Activated naive CD4-positive, alpha-beta T cell treated with Interleukin-2 at 50 U/mL for 16 hours (primary cell): ENCODE measurements at places on chromosomes 11 and 22.

GRCh38 chr11:6611092-6611962 is 689 bp downstream of the TAF10 start:
- peak; percentile 24 for DNase-seq

DNA sequence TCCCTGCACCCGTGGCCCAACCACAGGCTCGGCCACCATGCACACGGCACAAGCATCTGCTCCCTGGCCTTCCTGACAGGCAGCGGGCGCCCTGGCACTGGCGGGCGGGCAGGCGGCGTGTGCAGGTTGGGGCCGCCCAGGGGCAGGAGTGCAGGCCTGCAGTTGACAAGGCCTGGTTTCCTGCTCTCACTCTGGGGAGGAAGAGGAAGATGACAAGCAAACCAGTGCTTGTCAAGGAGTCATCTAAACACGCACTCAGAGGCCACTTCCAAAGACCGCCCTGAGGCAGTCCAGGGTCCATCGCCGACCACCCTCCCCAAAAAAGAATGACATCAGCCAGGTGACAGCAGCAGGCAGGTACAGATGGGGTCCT is 65.3 kb upstream of the LINC01488 start:
- no peak for DNase-seq

- DNase-seq, result no peak
Measured at GRCh38 chr11:70700453-70700852, 302.1 kb downstream of the CTTN start.

- DNase-seq, result no peak
Measured at GRCh38 chr22:49881856-49882255, 28.2 kb downstream of the ZBED4 start.

GRCh38 chr11:44624761-44625221 is 59.3 kb downstream of the CD82 start:
- peak; percentile 1 for DNase-seq

DNA sequence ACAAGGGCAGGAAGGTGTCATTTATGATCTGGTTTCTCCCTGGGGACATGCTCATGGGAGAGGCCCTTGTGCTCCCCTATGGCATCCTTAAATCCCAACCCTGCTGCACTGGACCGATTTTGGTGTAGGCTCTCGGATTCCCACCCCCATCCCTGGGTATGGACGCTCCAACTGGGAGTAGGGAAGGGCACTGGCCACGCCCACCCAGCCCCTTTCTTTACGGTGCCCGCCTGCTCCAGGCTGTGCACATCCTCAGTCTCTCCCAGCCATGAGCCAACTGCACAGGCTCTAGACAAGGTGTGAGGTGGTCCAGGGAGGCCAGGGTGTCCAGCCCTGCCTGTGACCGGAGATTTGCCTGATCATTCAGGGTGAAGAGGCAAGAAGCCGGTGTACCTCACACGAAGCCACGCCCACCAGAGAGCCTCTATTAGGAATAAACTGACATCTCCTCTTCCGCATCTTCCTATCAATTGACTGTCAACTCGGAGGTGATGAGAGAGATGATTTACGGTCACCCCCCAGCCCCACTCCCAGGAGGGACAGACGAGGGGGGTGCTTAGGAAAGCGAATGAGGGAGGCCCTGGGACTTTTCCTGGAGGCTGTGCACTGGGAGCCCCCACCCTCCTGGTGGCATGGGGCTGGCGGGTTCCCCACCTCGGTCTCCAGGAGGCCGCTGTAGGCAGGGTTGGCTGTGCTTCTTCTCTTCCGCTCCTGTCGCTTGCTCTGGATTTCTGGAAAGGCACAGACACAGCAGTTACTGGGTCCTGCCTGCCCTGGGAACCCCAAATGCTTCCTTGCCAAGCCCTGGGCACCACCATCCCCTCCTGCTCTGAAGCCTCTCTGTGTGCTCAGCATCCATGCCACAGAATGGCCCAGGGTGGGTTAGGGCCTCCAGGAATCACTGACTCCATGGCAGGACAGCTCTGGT is 116.7 kb downstream of the PHF21B start:
- DNase-seq, result no peak

GRCh38 chr11:2569731-2570210 is 125.0 kb downstream of the KCNQ1 start:
- DNase-seq, result no peak

DNA sequence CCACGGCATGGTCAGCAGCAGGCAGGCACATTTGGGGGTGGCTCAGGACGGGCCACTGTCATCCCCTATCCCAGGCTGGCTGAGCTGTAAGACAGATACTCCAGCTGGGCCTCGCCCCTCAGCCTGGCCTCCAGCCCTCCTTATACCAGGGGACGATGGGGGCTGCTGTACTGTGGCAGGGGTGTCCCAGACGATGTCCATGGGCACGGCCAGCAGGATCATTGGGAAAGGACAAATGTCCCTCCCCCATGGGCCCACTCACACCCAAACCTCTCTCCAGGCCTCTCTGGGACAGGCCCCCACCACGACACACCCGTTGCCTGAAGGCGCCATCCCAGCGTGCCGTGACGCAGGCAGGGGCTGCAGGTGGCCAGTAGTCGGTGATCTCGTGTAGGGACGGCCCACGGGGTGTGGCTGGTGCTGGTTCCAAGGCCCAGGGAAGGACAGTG is 1.5 kb upstream of the IL17REL start:
- no peak for DNase-seq

DNA sequence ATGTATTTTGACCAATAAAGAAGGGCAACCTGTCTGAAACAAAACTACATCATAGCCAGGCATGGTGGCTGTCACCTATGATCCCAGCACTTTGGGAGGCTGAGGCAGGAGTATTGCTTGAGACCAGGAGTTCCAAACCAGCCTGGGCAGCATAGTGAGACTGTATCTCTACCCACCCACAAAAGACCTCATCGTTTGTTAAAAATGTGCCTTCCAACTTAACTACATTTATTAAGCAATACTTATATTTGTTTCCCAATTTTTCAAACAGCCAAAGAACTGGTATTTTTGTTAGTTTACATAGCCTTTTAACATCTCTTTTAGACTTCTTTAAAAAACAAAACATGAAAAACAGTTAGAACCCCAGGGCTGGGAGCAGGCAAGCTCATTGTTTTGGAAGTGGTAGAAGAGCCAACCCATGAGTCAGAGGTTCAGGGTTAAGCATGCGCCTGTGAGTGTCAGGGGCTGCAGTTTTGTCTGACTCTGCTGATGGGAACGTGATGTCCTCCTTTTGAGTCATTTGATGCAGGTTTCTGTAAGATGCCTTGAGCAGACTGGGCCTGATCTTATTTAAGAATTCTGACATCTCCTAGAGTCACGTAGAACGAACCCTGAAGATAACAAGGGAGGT is 53.9 kb upstream of the CRTAM start:
- no peak for DNase-seq

- no peak for DNase-seq
Measured at GRCh38 chr11:75931124-75931523, 116.1 kb downstream of the UVRAG start.

DNA sequence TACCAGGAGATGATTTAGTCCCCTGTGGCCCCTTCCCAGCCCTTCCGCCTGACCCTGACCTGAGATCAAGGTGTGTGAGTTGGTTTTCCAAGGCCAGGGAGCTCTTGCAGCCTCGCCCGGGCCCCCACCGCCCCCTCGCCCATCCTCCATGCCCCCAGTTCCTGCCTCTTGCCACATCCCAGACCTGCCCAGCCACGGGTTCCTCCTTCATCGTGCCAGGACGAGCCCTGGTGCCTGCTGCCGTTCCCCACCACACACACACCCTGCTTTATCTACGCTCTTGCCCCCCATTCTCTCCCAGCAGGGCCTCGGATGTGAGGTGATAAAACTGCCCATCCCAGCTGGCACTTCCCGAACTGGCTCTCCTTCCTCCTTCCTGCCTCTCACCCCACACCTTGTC is 1.4 kb upstream of the LIF start:
- no peak for DNase-seq

- no peak for DNase-seq
Measured at GRCh38 chr11:33703234-33703633, 2.6 kb upstream of the C11orf91 start.

DNA sequence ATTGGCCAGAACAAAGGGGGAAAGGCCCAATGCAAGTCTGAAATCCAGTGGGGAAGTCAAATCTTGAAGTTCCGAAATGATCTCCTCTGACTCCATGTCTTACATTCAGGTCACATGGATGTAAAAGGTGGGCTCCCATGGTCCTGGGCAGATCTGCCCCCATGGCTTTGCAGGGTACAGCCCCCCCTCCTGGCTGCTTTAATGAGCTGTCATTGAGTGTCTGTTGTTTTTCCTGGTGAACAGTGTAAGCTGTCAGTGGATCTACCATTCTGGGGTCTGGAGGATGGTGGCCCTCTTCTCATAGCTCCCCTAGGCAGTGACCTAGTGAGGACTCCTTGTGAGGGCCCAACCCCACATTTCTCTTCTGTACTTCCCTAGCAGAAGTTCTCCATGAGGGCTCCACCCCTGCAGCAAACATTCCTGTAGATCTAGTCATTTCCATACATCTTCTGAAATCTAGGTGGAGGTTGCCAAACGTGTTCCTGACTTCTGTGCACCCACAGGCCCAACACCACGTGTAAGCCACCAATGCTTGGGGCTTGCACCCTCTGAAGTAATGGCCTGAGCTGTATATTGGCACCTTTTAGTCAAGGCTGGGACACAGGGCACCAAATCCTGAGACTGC is 9.3 kb downstream of the CARD18 start:
- no peak for DNase-seq

DNA sequence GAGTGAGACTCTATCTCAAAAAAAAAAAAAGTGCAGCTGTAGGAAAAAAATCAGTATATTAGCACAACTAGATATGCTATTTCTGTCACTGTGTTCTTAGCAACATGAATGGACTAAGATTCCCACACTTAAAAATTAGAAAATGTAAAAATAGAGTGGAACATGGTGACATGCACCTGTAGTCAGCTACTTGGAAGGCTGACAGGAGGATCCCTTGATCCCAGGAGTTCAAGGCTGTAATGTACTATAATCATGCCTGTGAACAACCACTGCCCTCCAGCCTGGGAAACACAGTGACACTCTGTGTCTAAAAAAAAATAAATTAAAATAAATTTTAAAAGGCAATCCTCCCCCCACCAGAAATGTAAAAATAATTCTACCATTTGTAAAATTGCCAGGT is 29.8 kb downstream of the PICALM start:
- no peak for DNase-seq

- no peak for DNase-seq
Measured at GRCh38 chr11:105224482-105225253, 85.1 kb upstream of the CARD18 start.

GRCh38 chr11:114272311-114272710 is 23.9 kb upstream of the NNMT start:
- DNase-seq, result no peak

DNA sequence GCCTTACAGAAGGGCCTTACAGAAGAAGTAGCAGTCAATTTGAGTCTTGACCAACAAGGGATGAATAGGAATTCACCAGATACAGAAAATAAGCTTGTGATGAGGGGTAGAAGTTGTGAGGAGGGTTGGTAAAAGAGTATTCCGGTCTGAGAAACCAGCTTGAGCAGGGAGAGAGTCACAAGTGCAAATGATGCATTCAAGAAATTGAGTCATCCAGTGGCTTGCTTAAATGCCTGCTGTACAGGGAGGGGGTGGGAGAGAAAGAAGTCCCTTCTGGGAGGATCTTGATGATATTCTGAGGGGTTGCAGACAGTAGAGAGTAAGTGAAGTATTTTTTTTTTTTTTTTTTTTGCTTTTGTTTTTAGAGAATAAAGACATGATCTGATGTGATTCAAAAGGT is 9.2 kb downstream of the CCKBR start:
- DNase-seq, result no peak

- no peak for DNase-seq
Measured at GRCh38 chr11:34002420-34002819, 49.1 kb upstream of the CAPRIN1 start.

GRCh38 chr11:126890561-126890960 is 110.0 kb downstream of the KIRREL3 start:
- DNase-seq, result no peak

- DNase-seq, result no peak
Measured at GRCh38 chr11:69662021-69662698, 13.0 kb downstream of the LTO1 start.
